ENCODE measurements at places on chromosomes 2 and 18.

GRCh38 chr18:70420146-70420898 lies 131.5 kb downstream of the SOCS6 start:
- DNase-seq, result no peak

DNA sequence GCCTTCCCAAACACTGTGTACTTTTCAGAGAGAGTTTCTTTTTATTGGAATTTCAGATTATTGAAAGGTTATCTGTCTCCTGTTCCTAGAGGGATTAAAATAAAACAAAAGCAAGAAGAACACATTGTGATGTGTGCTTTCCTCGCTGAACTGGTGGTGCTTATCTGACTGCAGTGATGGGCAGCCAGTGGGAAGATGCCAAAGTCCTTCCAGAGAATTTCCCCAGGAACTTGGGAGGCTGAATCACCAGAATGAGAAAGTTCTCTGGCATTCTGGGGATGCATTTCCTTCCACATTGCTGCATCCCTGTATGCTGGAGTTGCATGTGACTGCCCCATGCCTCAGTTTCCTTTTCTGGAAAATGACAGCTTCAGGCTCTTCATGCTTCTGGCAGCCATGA lies 53.9 kb upstream of the SEC11C start:
- no peak for DNase-seq

DNA sequence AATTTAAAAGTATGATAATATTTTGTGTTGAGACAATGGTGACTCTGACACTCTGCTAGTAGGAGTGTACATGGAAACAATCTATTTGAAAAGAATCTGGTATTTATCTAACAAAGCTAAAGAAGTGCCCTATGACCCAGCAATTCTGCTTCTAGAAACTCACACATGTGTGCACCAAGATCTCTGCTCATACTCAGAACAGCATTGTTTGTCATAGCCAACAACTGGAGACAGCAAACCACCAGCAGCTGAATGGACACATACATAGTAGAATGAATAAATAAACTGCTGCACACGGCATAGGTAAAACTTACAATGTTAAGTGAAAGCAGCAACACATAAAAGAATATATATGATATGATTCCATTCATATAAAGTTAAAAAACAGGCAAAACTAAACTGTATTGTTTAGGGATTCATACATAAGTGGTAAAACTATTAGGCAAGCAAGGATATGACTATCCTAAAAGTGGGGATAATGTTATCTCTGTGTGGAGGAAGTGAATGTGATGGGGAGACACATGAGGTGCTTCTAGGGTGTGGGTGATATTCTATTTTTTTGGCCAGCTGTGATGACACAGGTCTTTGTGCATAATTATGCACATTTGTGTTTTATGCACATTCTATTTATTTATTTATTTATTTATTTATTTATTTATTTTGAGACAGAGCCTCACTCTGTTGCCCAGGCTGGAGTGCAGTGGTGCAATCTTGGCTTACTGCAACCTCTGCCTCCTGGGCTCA lies 71.1 kb downstream of the RFTN2 start:
- DNase-seq, result no peak

GRCh38 chr2:201618744-201619662 lies 24.3 kb downstream of the TMEM237 start:
- no peak for DNase-seq

DNA sequence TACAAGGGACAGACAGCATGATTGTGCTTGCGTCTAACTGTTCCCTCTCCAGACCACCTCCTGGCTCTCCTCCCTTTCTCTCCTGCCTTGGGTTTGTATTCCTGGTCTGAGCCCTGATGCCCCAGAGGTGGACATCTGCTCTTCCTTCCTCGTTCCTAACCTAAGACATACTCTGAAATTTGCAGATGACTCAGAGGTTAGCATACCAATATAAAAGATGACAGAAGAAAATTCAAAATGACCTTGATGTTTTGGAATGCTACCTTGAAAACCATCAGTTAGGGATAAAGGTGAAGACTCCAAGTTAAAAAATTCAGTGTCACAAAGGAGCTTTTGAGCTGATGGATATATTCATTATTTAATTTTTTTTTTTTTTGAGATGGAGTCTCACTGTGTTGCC lies 12.9 kb downstream of the SMYD1 start:
- no peak for DNase-seq

DNA sequence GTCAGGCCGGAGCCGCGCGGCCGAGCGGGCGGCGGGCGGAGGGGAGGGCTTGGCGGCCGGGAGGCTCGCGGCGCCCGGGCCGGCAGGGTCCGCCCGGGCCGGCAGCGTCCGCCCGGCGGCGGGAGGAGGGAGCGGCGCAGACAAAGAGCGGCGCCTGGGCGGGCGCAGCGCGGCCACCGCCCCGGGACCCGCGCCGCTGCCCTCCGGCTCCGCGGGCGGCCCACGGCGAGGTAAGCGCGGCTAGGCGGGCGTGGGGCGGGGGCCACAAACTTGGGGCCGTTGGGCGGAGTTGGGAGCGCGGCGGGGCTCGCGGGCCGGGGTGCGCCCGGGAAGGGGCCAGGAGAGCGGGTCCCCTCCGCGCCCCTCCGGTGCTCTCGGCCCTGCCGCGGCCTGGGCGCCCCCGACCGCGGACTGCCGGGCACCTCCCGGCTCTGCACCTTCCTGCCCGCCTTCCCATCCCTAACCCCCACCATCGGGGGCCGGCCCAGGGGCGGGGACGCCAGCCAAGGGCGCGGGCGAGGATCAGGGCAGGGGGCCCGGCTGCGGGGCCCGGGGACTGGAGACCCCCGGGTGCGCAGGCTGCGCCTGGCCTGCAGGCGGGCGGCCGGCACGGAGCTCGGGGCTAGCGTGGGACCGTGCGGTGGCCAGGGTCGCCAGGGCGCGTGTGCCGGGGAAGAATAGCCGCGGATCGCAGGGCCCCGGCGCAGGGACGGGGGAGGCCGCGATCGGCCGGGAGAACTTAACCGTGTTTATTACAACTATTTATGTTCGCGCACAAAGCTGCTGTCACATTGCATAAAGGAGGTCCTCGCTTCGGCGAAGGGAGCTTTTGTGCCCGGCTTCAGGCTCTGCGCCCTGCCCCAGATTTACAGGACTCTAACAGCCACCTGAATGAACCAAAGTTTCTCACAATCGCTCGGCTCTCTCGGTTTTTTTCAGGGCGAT lies at the start of gene NCK2:
Gene NCK2, plus strand, starts transcription at position 4 of the 945 bp plus-strand sequence. CDS start 110,152 bp downstream, outside the sequence.
- DNase-seq, result peak; percentile 50

DNA sequence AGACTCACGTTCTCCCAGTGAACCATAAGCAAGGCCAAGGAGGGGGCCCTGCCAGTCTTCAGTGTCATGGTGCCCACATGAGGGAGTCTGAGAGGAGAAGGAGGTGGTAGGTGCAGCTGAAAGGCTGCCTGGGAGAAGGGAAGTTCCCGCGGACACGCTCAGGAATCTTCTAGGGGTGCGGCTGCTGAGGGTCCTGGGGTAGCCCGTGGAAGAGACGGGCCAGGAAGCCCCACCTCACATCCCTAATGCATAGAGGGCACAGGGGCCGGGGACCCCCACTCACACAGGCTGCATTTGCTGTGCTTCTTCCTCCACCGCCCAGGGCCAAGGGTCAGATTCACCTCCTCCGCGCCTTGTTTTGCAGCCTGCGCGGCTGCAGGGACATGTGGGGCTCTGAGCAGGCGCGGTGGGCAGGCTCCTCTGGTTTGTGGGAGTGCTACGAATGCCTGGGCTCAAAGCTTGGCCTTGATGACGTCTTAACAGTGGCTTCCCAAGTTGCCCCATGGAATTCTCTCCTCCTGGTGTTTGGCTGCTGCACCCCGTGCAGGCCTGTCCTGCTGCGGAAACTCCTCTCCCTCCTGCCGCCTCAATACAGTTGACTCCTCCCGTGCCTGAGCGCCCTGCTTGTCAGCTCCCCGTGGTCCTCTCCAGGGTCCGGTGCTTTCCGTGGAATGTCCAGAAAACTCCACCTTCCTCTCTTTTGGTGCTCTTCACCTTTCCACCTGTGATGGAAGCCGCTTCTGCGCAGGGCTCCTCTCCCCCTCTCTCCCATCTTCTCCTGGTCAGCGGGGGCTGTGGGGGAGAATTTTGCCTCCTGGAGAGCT lies 95.7 kb downstream of the VAPA start:
- no peak for DNase-seq

DNA sequence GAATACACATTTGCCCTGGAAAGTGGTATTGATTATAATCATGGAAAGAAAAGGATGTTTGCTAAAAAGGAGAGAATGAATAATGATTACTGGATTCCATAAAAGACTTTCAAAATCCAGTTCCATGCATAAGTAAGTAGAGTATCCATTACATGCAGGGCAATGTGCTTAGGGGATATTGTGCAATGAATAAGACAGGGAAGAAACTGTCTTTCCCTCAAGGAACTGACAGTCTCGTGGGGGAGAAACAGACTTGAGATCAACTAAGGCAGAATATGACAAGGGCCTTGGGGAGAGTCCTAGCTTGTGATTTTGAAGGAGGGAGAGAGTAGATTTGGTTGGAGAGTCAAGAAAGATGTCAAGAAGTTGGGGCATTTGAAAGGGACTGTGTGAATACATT lies 130.6 kb downstream of the SPP2 start:
- DNase-seq, result no peak

DNA sequence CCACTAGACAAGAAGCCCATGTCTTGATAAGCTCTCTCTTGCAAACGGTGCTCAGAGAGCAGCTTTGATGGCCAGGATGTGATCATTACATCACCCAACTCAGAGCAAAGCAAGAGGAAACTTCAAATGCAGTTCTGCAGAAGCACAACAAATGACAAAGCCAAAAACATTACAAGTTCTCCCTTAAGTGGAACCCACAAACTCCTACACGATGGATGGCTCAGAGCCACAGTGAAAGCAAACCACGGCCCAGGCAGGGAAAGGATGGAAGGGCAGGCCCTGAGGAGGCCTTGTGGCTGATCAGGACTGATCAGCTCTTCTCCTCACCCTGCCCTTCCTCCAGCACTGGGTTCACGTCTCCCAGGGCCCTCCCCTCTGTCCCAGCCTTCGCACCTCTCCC lies 326.4 kb downstream of the EIPR1 start:
- DNase-seq, result no peak

GRCh38 chr2:37582481-37583220 lies 88.8 kb downstream of the CDC42EP3 start:
- no peak for DNase-seq

GRCh38 chr2:207584952-207585351 lies 40.2 kb downstream of the METTL21A start:
- DNase-seq, result no peak

DNA sequence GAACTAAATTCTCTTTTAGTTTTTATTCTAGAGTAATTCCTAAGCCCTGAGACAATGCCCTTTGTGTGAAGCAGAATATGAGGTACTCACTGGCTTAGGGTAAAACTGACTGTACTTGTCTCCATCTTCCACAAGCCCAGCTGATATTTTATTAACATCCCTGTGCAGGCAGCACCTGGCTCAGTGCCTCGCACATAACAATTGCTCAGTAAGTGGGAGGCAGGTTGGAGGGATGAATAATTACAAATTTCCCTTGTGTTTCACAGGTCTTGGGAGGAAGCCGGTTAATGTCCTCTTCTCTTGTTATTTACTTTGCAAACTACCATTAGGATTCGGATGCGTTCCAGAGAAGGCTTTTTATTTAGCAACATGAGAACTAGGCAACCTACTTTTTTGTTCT lies 249.8 kb upstream of the FSHR start:
- DNase-seq, result no peak

GRCh38 chr2:146392631-146393030 lies 1452.2 kb upstream of the ACVR2A start:
- no peak for DNase-seq

- no peak for DNase-seq
Observed at GRCh38 chr18:35436076-35436649, 59.0 kb upstream of the ZNF396 start.

DNA sequence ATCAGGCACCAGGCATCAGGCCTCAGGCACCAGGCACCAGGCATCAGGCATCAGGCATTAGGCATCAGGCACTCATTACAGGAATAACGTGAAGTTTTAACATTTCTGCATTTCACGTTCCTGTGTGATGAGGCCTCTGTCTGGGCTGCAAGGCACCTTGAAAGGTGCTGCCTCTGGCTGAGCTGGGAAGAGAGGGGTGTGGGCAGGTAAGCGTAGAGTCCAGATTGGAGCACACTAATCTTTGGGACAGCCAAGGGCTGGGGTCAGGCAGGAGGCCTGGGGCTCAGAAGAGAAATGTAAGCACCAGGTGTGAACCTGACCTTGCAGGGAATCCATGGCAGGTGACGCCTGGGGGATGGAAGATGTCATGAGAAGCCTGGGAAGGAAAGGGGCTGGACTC lies 25.3 kb upstream of the SNTG2 start:
- DNase-seq, result no peak

DNA sequence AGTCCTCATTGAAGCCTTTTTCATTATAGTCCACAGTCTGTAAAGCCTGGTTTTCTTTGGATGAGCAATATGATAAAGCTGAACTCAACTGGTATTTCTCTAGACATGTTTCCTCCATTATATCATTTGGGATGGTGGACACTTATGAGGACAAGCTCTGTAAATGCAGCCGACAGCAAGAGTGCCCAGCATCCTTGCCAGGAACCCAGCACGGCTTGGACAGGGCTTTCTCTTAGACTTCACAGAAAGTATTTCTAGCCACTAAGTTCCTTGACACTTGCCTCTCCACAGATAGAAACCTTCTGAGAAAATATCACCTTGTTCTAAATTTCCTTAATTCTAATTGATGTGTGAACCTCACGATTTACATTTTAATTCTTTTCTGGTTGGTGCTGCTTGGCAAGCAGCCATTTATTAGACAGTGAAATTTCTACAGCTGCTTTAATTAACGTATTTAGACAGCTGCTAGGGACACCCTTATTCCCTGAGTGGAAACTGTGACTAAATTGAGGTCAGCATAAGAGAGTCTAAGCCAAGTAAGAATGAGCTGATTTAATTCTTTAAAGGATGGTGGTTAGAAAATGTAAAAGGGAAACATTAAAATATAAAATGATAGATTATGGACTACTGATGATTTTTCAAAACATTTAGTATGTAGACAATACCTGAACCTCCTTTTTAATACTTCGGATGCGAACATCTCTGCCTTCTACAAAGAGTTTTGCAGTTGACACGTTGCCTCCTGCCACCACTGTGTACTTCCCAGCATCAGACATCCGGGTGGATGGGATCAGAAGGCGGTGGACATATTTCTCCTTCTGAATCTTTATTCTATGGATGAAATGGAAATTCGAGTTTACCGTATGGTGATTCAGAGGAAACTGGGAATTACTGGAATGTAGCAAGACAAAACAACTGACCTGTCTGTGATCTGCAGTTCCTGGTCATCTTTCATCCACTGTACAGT lies 39.8 kb downstream of the TTN start:
- DNase-seq, result no peak

Measured in stimulated activated CD8-positive, alpha-beta memory T cell treated with anti-CD3 and anti-CD28 coated beads, Interleukin-4, amount 100 ng/mL, for 48 hours (primary cell).